ENCODE measurements at places on chromosomes 11 and 22.
A peak's percentile ranks its signal among the peaks of the same experiment; 100 is the strongest.

- DNase-seq: no peak
These were observed 60.5 kb upstream of the SHISAL1 start for GRCh38 chr22:44373234-44373633.

GRCh38 chr11:57480409-57481137 lies 20.2 kb downstream of the RTN4RL2 start:
- DNase-seq: peak; percentile 39

- no peak for DNase-seq
These were observed 589 bp downstream of the SCGB1A1 start for GRCh38 chr11:62419314-62419929.

GRCh38 chr11:24833573-24833972 lies 336.7 kb downstream of the LUZP2 start:
- DNase-seq: no peak

GRCh38 chr11:47667135-47667534 lies 24.8 kb upstream of the MTCH2 start:
- no peak for DNase-seq

- no peak for DNase-seq
These were observed 21.1 kb downstream of the MMP20 start for GRCh38 chr11:102604011-102604410.

DNA sequence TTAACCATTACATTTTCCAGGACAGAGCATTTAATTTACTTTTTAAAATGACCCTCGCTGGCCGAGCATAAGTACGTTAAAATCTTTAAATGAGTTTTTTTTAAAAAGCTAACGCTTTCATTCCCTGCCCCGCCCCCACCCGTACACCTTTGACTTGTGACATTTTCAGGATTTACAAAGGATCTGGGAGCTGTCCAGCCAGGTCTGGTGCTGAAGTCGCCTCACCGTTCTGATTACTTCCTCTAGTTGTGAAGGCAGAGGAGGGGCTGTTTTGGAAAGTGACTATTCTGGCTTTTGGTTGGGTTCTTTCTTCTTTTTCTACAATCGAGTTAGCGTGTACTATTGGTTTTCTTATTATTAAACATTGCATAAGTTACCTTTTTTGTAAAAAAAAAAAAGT lies 2.9 kb downstream of the C11orf87 start:
- no peak for DNase-seq

- DNase-seq: peak; percentile 90
These were observed 593.7 kb upstream of the LUZP2 start for GRCh38 chr11:23903044-23903704.

DNA sequence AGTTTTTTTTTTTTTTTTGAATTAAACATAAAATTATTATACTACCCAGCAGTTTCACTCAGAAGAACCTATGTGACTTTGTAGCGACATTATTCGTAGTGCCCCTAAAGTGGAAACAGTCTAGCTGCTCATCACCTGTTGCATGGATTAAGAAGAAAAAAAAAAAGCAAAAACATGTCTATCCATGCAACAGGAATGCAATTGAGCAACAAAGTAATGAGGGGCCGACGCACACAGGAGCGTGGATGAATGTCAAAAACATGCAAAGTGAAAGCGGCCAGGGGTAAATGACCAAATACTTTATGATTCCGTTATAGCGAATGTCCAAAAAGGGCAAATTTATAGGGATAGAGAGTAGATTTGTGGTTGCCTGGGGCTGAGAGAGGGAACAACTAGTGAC lies 16.3 kb downstream of the MYO18B start:
- no peak for DNase-seq

DNA sequence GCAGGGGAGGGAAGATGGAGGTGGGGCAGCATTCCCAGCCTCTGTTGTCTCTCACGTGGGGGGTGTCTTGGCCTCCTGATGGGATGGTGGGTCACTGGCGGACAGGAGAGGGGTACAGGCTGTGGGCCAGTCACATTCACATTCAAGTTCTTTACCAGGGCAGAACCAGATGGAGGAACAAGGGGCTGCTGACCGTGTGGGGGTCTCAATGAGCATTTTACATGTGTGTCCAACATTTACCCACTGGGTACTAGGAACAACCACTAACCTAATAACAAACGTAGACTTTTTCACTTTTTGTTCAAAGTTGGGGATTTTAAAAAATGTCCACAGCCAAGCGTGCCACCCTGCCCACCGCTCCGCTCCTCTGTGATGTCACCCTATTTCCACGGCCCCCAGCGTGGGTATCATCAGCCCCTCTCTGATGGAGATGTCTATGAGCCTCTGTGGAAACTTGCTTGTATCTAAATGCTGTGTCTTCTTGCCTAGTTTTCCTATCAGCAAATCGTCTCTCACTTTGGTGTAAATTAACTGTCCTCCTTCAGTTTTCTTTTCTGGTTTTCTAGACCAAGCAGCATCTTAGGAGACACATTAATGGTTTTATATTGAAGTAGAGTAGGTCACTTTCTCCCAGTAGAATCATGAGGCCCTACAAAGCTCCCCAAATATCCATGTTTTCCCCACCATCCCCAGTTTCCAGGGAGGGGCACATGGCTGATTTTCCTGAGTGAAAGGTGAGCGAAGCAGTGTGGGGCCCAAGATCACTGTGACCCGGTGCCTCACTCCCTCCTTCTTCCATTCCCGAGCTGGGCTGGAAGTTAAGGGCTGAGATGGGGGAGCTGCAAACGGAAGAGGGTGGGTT lies 936.7 kb downstream of the BRD1 start:
- no peak for DNase-seq

DNA sequence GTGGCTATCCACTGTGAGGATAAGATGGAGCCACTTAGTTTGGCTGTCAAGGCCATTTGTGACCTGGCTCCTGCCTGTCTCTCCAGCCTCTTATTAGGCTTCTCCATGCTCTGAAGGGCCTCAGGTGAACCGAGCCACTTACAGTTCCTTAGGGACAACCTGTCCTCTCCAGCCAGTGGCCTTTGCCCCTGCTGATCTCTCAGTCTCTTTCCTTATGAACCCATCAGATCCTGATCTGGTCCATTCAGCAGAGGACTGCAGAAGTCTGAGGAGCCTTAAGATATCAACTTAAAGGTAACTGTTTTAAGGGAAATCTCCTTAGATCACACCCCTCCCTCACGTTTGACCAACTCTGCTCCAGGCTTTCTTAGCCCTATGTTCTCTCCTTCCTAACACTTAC lies 2.4 kb downstream of the DUSP18 start:
- DNase-seq: no peak

GRCh38 chr11:14422052-14422813 lies 63.2 kb upstream of the RRAS2 start:
- DNase-seq: peak; percentile 98

DNA sequence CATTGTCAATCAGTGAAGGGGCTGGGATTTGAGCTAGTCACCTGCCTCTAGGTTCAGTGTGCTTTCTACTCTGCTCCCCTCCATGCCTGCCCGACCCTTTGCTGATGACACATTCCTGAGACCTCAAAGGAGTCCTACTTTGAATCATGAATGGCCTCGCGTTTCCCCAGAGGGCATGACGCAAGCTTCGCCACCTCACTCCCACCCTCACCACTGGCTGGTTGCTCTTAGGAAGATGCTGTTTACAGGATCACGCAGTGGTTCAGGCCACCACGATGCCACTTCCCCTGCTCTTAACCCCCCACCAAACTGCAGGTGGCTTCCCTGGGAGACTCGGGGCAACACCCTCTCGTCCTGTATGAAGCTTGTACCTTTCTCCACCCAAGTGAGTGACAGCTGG lies 62.9 kb upstream of the B3GAT1 start:
- no peak for DNase-seq

DNA sequence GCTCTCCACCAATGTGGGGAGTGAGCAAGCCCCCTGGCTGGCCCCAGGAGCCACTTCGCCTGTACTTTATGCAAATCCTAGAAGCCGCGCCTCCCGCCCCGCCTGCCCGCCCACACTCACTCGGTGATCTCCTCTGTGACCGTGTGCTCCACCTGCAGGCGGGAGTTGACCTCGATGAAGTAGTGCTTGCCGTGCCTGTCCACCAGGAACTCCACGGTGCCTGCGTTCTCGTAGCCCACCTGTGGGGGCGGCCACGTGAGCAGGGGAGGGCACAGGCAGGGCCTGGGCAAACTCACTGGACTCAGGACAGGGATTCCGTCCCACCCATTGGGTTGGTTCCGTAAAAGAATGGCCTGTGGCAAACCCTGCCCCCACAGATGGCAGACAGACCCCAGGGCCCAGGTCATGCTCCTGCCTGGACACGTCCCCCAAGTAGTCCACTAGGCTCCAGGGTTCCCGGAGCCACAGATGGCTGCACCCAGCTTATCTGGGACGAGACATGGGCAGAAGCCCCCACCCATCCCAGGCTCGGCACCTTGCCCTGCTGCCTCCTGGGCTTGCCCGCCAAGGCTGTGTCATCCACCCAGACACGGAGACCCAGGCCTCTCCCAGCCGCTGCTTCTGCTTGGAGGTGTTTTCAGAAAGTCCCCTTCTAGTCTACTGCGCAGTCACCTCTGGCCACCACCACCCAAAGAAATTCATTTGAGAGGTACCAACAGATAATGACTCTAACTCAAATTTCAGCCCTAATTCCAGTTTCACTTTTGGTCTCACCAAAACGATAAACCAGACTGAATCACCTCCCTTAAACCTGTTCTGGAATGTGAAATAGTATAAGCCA lies 12.1 kb downstream of the LRFN4 start:
- no peak for DNase-seq

DNA sequence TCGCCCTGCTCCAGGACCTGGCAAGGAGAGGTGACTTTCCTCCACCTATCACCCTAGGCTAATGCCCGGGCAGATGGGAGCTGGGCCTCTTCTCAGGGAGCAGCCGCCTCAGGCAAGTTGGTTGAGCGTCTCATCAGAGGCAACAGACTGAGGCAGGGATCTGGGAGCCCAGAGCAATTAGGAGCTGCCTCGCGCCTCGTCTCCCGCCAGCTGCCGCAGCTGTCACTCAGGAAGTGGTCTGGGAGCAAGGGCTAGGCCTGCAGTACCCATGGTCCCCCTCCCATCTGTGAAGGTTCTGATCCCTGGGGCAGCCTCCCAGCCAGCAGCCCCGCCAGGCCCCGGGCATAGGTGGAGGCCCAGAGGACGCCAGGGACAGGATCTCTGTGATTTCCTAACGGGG lies 4.6 kb upstream of the CABP7 start:
- no peak for DNase-seq

GRCh38 chr11:92703449-92703830 lies 266.0 kb upstream of the MTNR1B start:
- peak; percentile 68 for DNase-seq

- peak; percentile 61 for DNase-seq
These were observed 789 bp downstream of the SIK2 start for GRCh38 chr11:111602865-111603610.

- DNase-seq: no peak
These were observed 76.1 kb downstream of the PGR start for GRCh38 chr11:101053492-101053891.

DNA sequence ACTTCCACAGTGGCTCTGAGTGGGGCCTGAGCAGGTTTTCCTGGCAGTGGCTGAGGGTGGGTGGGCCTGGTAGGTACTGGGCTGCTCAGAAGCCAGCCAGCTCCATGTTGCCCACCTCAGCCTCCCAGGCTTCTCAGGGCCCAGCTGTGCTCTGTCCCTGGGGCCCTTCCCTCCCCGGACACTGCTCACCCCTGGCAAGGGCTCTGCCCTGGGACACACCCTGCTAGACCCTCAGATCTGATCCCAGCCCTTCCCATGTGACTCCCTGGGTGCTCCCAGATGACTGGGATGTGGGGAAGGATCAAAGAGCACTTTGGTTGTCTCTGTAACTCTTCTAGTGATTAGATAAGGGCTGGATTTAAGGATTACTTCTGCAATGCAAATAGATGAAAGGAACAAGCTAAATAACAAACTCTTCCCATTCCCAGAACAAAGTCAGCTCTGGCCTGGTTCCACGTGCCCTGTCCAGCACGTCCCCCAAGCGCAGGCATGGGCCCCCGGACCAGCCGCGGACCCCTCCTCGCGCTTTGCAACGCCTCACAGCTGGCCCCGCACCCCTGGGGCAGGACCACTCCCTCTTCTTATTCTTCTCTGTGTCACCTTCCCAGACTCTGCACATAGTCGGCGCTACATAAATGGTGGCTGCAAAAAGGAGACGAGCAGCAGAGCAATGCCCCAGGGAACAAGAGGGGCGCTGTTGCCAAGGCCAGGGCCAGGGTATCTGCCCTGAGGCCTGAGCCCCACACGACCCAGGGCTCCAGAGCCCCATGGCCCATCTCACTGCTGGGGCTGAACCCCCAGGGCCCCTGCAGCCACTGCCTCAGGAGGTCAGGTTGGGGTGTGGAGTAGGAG lies 5.7 kb upstream of the KRTAP5-6 start:
- no peak for DNase-seq

DNA sequence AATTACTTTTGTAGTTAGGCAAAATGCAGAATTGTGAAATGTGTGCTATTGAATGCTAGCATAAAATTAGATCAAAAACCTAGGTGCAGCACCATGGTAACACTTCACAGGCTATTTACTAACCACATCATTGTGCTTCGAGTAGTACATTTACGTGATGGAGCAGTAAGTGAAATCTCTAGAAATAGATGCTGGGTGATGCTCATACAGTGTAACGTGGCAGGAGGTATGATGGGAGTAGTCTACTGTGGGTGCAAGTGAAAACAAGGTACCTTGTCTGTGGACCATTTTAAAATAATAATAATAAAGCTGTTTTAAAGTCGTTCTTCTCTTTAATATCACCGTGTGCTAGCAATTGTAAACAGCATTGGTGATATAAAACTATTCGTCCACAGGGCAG lies 132.3 kb downstream of the DYNC2H1 start:
- DNase-seq: no peak

DNA sequence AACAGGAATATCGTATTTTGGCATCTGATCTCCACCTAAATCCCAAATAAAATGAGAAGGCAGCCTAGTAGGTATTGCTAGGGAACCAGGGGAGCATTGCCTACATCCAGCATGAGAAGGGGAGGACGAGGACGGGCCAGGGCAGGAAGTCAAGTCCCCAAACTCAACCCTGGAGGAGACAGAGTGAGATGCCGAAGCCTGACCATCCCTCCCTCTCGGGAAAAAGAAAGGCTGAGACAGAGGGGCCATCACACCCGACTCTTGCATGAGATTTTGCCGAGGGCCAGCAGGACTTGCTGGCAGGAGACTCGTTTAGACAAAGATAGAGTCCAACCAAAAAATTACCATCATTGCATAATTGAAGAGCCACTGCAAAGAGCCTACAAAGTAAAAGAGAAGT lies 50.2 kb upstream of the SPATA19 start:
- DNase-seq: no peak

- no peak for DNase-seq
These were observed 2.3 kb upstream of the CATSPERZ start for GRCh38 chr11:64297699-64298358.

- DNase-seq: no peak
These were observed 90.9 kb upstream of the GRAMD1B start for GRCh38 chr11:123338997-123339752.

GRCh38 chr11:113192121-113192925 lies 122.1 kb upstream of the TTC12 start:
- DNase-seq: no peak

DNA sequence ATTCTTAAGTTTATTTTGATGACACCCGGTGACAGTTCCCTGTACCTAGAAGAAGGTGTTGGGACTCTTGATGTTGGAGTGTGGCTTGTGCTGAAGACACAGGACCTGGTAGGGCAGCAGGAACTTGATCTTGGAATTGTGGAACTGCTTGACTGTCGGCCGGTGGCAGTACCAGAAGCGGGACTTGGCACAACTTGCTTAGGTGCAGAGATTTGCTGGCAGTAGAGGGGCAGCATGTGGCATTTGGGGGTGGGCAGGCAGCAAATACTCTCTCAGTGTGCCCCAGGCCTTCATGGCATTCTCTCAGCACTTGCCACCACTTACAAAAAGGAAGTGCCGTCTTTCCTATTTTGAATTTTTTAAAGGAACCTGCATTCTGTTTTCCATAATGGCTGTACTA lies 3.6 kb downstream of the PEX26 start:
- no peak for DNase-seq
